Right ventricle myocardium inferior (tissue), 1 donor: ENCODE measurements at places on chromosomes 2 and 18. TPM values are rescaled to one million over a fixed set of nuclear protein-coding genes. Genes with fewer than 3 reads are reported as not detected.

DNA sequence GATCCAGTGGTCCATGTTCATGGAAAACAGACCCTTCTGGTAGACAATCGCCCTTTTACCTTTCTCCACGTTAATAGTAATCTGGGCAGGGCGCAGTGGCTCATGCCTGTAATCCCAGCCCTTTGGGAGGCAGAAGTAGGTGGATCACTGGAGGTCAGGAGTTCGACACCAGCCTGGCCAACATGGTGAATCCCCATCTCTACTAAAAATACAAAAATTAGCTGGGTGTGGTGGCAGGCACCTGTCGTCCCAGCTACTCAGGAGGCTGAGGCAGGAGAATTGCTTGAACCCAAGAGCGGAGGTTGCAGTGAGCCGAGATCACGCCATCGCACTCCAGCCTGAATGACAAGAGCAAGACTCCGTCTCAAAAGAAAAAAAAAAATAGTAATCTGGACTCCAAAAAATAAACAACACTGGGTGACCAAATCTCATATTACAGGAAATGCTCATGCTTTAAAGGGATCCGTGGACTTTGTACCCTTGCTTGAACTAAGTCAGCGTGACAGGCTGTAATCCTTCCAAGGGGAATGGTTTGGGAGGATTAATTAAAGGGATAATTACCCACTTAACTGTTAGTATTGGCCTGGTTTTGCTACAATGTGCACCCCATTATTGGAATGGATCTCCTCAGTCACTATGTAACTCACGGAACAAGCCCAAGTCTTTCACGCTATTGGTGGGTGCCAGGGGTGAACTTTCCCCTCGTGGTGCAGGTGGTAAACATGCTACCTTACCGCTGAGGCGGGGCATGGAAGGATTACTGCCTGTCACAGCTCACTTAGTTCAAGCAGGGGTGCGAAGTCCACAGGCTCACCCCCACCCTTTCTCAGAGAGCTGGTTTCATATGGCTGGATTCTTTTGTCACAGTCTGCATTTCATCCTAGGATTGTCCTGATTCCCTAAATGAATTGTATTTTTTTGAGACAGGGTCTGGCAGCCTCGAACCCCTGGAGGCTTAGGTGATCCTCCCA lies 36.7 kb downstream of the PROC start:
- no peak for DNase-seq

DNA sequence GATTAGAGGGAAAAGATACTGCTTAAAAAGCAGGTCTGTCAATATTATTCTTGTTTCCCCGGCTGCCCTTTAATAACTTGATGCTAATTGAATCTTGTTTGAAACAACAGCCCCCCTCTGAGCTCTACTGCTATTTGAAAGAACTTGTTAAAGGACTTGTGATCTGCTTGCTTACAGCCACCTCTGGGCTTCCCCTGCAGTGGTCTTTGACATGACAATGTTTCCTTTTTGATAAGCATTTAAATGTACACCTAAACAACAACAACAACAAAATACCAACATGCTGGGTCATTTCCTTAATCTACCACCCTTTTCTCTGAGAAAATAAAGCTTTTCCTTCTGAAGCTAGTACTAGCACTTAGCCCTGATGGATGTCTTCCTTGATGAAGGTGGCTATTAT lies 3.9 kb downstream of the HOXD1 start:
- no peak for DNase-seq

- DNase-seq = no peak
Observed at GRCh38 chr2:96195410-96196066, 13.1 kb downstream of the STARD7 start.

DNA sequence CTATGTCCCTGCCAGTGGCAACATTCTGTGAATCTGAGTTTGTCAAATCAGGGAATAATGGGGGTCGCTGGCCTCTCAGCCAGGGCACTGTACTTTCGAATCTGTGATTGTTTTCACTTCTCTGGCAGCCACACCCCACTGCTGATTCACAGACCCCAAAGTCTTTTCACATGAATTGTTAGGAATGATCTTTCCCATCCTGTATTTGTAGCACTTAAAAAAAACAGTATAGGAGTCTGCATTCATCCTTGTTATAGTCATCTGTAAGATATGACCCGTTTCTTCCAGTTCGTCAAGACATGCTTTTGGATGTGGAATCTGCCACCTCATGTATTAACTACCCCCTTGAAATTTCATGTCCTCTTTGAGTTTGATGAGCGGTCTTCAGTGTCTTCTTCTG lies 928 bp downstream of the NAGK start:
- DNase-seq = no peak

- DNase-seq = no peak
Observed at GRCh38 chr2:48107326-48107925, 201.1 kb upstream of the FBXO11 start.

- no peak for DNase-seq
Observed at GRCh38 chr2:16816522-16816921, 150.9 kb upstream of the CYRIA start.

GRCh38 chr18:48589797-48590519 lies 51.1 kb downstream of the CTIF start:
- DNase-seq = no peak

- no peak for DNase-seq
Observed at GRCh38 chr2:226792155-226792881, 7.3 kb downstream of the IRS1 start.

DNA sequence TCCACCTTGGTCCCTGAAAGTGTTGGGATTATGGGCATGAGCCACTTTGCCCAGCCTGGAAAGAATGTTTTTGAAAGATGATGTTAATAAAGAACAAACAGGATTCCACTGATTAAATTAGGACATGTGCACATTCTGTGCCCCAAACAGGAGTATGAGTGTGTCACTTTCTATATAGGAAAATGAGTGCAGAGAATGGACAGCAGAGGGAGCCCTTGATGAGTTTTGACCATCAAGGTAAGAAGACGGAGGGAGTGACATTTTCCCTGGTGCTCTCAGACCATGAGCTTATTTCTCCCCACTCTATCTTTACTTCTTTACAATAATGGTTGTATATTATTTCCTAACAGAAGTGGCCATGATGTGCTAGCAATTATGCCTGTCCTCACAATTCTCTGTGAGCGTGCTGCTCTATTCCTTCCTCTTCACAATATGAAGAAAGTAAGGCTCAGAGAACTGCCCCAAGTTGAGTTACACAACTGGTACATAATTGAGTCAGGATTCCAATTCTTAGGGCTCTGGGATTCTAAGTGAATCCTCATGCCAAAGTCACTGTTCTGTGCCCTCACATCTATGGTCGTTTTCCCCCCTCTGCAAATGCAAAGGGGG lies 20.6 kb downstream of the RPL37A start:
- no peak for DNase-seq

GRCh38 chr2:63681896-63682295 lies 93.1 kb downstream of the MDH1 start:
- DNase-seq = no peak

GRCh38 chr2:237213315-237214022 lies 127.8 kb downstream of the COPS8 start:
- DNase-seq = no peak

DNA sequence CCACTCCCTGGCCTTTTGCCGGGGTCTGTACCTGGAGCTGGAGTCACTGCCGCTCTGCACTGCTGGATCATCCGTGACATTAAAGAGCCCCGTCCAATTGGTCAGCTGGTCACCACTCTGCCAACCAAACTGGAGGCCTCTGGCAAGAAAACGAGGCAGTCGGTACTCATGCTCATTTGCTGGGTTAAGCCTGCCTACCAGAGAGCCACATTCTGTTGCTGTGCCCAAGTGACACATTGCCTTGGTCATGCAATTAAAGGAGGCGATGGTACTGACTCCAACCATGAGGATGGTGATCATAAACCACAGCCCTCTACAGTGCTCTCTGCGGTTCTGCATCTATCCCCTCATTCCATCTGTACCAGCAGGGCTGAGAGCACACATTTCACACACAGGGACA lies 35.5 kb downstream of the ST8SIA5 start:
- no peak for DNase-seq

GRCh38 chr18:376311-376710 lies 108.5 kb upstream of the THOC1 start:
- no peak for DNase-seq

DNA sequence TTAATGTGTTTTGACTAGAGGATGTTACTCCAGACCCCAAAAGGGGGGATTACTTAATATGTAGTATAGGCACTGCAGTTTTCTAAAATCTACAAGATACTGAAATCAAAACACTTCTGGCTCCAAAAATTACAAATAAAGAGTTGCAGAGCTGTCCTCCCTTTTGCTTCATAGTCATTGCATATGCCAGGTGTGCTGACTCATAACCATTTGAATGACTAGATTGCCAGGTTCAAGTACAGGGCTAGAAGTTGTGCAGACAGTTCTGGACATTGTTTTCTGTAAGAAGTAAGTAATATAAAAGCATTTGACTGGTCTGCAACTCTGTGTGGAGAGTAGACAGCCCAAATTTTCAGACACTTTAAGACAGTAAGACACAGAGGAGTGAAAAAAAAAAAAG lies 6.7 kb downstream of the CWC22 start:
- no peak for DNase-seq

DNA sequence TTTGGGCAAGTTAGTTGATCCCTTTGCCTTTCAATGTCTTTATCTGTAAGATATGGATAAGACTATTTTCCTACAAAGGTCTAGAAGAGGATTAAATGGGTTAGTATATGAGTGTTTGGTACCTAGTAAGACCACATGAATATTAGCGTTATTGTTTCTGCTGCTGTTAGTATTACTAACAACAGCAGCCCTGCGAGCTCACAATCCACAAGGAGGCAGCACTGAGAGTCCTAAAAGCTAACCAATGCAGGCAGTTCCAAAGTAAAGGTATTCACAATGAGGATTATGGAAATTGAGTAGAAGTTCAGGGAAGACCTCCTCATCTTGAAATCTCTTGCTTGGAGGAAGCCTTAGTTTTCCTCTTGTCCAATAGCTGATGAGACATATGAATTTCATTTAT lies 248.9 kb downstream of the TDRD15 start:
- no peak for DNase-seq

- no peak for DNase-seq
Observed at GRCh38 chr2:133675-134593, 87.6 kb upstream of the FAM110C start.

The RESP18 gene
- total RNA-seq = not detected

The NOSTRIN gene
- 16.9 TPM for total RNA-seq

The PASK gene
- 1.4 TPM for total RNA-seq

The HOXD11 gene
- not detected for total RNA-seq

The CCDC93 gene
- total RNA-seq = 22.2 TPM

The GPD2 gene
- total RNA-seq = 18.7 TPM

The SERPINB3 gene
- not detected for total RNA-seq

The PAX8 gene
- total RNA-seq = 0.60 TPM

The EPHA4 gene
- total RNA-seq = 14.2 TPM

The SCYGR1 gene
- not detected for total RNA-seq

The CDK5R2 gene
- not detected for total RNA-seq
